Posterior vena cava (tissue), 2 donors: ENCODE measurements at places on chromosomes 13 and 19.
A peak's percentile ranks its signal among the peaks of the same experiment; 100 is the strongest.

GRCh38 chr19:362683-363082, 18.1 kb upstream of the MIER2 start:
- DNase-seq = peak; percentile 34

DNA sequence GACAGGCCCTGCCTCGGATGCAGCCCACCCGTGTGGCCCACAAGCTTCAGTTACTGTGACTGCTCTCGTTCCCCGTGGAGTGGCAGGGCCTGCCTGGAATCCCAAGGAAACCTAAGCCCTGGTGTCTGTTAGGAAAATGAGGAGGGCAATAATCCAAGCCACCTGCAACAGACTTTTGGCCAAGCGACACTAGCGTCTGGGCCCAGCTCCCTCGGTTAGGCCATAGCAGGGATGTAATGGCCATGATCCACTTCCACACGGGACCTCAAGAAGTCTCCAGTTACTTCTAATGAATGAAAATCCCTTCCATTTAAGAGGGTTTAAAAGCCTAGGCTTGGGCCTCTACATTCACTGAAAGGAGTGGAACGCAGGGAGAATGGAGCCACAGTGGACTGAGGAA, 8.9 kb downstream of the ZC3H4 start:
- DNase-seq = no peak

- no peak for DNase-seq
Measured at GRCh38 chr13:106098778-106099177, 436.7 kb downstream of the EFNB2 start.

- DNase-seq = peak; percentile 38
Measured at GRCh38 chr13:111537843-111538499, 217.5 kb downstream of the TEX29 start.
